Stimulated activated CD4-positive, alpha-beta T cell treated with anti-CD3 and anti-CD28 coated beads, Interleukin-2, amount 100 ng/mL, for 4 hours (primary cell): ENCODE measurements at places on chromosomes 16 and 17.

- DNase-seq = no peak
Observed at GRCh38 chr17:82985428-82985805, 94.0 kb upstream of the METRNL start.

DNA sequence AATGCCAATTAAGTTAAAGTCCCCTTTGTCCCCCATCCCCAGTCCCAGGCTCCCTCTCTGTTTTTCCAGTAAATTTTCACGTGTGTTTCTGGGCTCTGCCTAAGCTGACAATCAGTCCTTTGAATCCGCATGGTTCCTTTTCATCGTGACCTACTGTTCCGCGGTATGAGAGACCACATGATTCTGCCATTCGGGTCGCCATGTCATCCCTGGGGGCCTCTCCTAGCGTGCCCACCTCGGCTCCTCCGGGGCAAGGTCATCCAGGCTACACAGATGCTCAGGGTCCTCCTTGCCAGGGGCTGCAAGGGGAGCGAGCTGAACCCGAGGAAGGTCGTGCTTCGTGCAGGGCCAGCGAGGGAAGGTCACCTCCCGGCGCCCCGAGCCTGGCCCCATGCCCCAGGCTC, 157.6 kb downstream of the RAB11FIP4 start:
- DNase-seq = no peak

GRCh38 chr16:48231727-48232492, 12.2 kb upstream of the LONP2 start:
- no peak for DNase-seq

GRCh38 chr16:2148714-2149629, 547 bp downstream of the RAB26 start:
- no peak for DNase-seq
